ENCODE measurements at places on chromosomes 13 and 19.

DNA sequence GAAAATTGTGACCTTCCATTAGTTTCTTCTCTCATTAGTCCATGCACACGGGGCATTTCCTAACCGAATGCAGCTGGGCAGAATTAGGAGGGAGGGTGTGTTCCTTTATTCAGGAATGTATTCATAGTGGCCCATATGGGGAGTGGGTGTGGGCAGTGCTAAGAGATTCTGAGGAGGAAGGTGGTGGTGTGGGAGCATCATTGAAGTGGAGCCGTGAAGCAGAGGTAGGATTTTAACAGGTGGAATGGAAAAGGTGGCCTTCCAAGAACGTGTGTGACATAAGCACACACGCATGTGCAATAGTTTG, 134.2 kb downstream of the MTUS2 start:
- no peak for DNase-seq

GRCh38 chr13:44523146-44524015, 52.7 kb downstream of the TSC22D1 start:
- no peak for DNase-seq

DNA sequence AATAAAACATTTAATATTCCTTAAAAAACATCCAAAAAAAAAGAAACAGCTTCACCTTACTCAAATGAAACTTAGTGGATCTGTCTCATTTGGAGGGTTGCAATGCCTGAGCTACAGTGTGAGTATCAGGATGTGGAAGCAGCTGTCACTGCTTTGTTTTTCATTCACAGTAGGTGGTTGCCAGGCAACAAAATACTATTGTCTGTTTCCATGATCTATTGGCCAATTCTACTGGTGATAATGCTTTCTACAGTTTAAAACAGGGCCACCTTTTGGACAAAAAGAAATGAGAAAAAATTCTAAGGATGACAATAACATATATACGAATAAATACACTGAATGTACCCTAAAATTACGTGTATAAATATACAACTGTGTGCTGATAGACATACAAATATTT, 3.0 kb downstream of the ENOX1 start:
- DNase-seq: no peak

- no peak for DNase-seq
Measured at GRCh38 chr13:51781246-51782022, 22.5 kb downstream of the DHRS12 start.

DNA sequence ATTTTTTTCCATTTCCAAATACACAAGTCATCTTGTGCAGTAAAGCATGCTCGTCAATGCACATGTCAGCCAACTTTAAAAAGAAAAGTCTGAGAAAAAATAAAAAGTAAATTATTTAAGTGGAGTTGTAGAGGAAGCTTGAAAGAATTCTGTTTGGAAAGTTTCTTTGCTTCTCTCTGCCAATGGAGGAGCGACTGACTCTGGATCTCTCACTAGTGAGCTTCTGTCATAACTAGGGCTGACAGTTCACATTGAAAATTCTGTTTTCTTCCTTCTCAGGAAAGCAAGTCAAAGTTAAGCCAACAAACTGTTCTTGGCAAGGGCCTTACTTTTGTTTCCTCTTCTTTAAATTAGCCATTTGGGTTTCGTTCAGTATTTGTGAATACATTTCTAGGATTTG, 298.2 kb downstream of the POU4F1 start:
- DNase-seq: no peak

DNA sequence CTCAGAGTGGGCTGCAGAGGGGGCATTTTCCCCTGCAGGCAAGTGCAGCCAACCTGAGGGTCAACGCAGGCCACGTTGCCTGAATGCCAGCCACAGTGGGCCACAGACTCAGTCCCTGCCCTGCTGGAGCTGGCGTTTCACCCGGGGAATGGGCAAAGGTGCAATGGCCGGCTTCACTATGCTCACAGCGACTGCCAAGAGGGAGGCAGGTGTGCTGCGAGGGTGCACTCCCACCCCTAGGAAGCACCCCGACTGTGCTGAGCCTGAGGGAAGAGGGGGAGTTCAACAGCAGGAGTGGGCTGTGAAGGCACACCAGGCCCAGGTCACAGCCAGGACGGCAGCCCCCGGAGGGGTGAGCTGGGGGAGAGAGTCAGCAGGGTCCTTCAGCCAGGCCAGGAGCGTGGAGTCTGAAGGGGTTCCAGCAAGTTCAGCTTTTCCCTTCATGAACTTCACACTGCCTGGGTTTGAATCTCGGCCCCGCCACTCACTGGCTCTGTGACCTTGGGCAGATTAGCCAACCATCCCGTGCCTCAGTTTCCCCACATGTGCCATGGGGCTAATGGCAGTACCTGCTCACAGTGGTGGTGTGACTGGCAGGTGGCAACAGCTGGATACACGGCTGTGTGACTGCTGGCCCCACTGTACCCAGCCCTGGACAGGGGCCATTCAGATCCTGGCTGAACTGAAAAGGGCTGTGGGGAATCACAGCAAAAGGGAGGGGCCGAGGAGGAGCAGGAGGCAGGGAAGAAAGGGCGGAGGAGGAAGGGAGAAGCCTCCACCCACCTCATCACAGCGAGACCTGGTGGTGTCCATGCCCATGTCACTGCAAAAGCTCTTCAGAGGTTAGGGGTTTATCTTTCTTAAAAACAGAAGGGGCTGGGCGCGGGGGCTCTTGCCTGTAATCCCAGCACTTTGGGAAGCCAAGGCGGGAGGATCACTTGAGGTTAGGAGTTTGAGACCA, 7.6 kb downstream of the TRAPPC6A start:
- no peak for DNase-seq

DNA sequence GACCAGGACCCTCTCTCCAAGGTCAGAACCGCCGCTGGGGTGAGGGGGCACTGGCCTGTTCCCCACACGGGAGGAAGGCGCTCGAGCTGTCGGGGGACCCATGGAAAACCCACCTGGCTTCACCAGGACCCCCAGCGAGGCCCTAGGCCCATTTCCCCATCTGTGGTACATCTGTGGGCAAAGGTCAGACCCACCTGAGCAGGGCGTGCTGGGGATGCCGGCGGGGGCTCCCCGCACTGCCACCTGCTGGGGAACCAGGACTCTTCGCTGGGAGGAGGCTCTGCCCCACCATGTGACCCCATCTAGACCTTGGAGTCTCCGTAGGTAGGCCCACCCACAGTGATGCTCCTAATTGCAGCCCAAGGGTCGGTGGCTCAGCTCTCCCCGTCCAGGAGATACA, 511 bp downstream of the WDR88 start:
- DNase-seq: no peak

GRCh38 chr19:19630062-19630414, 2.0 kb upstream of the LPAR2 start:
- no peak for DNase-seq

DNA sequence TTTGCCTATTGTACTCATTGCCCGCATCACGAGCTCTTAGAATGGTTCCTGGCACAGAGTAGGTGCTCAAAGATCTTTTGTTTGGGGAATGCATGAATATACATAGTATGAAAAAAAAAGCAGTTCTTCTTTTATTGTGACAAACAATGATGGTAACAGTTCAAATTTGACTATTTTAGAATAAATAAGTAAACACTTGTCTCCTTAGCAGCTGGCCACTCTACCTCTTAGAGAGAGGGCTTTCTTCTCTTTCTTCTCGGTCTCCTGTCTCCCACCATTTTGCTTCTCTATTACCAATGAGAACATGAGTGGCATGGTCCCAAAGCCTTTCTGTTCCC, 639 bp upstream of the SLAIN1 start:
- DNase-seq: no peak

- no peak for DNase-seq
Measured at GRCh38 chr19:2070436-2070827, 19.4 kb upstream of the MKNK2 start.

DNA sequence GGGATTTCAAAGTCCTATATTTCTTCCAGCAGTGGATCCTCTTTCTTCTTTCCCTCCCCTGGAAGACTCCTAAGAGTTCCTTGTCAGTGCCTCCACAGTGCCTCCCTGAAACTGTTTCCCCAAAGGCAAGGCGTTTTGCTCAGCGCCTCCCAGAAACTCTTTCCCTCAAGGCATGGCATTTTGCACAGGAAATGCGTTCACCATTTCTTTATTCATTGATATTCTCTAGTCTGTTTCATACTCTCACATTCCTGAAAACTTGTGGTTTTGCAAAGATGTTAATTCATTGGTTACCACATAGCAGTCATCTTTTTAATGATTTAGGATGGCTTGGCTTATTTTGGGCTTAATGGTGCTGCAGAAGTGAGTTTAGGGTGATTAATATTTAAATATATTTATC, 177.3 kb upstream of the SLC10A2 start:
- DNase-seq: no peak

DNA sequence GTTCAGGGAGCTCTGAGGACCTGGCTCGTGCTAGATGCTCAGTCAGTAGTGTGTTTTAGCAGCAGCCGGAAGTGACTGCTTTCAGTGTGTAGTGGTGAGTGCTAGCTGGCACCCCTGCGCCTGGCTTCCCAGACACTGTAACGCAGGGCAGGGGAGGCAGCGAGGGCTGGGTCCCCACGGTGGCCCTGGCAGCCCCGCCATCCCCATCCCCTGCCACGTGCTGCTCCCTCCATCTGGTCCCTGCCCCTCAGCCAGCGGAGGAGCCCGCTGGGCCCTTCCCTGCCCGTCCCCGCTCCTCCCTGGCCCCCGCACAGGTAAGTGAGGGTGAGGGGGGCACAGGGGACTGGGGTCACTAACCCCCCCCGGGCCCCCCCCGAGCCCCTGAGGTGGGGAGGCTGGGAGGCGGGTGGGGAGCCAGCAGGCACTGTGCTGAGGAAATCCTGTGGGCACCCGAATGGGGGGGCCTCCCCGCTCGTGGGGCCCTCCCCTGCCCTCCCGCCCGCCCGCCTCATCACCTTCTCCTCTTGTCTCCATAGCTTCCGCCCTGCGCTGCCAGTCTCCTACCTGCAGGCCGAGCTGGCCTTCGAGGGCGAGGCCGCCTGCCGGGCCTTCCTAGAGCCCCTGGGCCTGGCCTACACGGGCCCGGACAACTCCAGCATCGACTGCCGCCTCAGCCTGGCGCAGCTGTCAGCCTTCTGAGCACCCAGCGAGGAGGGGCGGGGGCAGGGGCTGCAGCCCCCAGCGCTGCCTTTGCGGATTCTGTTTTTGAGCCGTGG, 3.2 kb downstream of the LENG9 start:
- DNase-seq: no peak

GRCh38 chr19:38202504-38202903, 21.5 kb downstream of the DPF1 start:
- DNase-seq: no peak

DNA sequence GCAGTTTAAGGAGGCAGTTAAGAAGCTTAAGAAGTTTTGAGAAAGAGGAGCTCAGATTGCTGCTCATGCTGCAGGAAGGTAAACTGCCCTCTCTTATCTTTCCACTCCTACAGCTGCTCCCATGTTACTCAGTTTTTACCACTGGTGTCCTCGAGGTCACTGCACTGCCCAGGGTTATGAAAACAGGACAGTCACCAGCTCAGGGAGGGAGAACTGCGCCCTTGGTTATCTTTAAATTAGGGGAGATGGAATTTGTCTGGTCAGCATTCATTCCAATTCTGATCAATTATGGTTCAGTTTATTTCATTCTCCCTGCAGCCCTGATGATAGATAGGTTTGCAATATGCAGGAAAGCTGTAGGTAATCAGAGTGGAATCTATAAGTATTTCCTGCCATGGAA, 10.8 kb upstream of the SLC46A3 start:
- no peak for DNase-seq
